Stimulated activated CD4-positive, alpha-beta T cell treated with anti-CD3 and anti-CD28 coated beads, Interleukin-15, amount 100 ng/mL, for 48 hours (primary cell): ENCODE measurements at places on chromosomes 6 and 20.
A peak's percentile ranks its signal among the peaks of the same experiment; 100 is the strongest.

GRCh38 chr20:61505508-61505907 is 253.4 kb downstream of the CDH4 start:
- no peak for DNase-seq

GRCh38 chr20:39897058-39897457 is 792.0 kb downstream of the MAFB start:
- no peak for DNase-seq

DNA sequence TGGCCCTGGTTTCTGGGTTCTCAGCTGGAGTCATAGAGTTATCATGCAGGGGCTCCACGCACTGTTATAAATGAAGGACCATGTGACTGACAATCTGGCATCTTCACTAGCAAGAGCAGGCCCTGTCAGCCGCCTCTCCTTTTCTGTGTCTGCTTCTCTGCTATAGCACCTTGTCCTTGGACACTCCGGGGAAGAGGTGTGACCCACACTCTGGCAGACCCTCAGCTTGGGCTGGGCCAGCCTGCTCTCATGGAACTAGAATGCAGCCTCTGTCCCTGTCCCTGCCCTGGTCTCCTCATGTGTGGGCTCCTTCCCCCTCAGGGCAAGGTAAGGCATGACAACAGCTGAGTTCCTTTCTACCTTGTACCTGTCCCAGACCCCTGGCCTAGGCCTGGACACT is 10.9 kb upstream of the FANCE start:
- DNase-seq = no peak

- no peak for DNase-seq
Observed at GRCh38 chr6:168015482-168016175, 18.2 kb downstream of the KIF25 start.

DNA sequence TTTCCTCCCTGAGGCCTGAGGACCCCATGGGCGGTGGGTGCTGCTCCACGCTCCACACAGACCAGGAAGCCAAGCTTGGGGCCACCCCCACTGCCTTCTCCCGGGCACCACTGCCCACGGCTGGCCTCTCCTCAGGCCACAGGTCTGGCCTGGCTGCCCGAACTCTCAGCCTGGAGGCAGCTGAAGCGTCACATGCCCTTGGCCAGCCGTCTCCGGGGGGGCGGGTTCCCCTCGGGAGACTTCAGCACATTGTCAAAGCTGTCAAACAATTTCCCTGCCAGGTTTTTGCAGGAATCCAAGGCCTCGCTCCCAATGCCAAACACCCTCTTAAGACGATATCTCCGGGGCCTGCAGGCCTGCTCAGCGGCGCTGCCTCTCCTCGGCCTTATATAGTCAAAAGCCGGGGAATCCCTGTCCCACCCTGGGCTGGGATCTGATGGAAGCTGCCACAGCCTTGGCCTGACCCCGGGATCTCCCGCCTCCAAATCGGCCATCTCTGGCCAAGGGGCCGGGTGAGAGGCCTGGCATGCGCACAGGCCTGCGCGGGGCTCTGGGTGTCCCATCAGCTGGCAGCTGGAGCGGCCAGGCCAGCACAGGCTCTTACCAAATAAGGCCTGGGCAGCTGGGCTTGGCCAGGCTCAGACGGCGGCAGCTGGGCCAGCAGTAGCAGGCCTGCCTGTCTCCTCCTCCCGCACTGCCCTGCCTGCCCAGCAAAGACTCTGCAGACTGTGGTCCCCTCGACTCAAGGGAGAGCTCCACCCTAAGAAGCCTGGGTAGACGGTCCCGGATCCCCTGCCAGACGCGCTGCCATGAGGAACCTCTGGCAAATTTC is 49.7 kb downstream of the RBM38 start:
- no peak for DNase-seq

DNA sequence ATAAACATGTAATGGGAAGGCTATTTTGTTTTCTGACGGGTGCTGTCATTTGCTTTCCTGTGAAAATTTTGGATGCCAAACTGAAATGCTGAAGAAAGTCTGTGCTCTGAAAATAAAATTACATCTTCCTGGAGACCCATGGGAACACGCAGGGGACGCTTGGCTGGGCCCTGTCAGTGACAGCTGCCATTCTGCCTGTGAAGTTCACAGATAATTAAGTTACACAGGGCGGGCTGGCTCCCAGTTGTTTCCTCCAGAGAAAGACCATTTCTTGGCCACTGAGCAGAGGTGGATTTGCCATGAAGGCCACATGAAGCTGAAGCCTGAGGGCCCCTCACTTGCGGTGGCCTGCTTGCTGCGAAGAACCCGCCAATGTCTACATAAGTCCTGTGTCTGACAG is 93.5 kb downstream of the TMEM170B start:
- DNase-seq = no peak

GRCh38 chr6:163170294-163170883 is 244.1 kb upstream of the QKI start:
- DNase-seq = peak; percentile 11

DNA sequence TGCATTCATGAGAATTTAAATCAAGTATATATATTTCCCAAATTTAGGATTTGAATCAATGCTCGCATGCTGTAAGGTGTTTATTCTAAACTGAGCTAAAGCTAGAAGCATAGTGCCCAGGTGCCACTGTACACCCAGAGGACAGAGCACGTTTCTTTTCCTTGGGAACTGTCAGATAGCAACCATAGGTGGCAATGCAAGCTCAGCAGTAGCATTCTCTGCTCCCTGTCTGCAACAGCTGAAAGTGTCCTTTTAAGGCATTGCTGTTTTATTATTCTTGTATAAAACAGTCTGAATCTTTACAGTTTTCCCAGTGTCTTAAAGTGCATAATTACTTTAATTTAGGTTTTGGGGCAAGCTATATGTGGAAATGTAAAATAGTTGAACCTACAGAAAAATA is 443.4 kb upstream of the MMS22L start:
- DNase-seq = no peak

GRCh38 chr20:1929460-1929859 is 34.3 kb downstream of the SIRPA start:
- DNase-seq = no peak

DNA sequence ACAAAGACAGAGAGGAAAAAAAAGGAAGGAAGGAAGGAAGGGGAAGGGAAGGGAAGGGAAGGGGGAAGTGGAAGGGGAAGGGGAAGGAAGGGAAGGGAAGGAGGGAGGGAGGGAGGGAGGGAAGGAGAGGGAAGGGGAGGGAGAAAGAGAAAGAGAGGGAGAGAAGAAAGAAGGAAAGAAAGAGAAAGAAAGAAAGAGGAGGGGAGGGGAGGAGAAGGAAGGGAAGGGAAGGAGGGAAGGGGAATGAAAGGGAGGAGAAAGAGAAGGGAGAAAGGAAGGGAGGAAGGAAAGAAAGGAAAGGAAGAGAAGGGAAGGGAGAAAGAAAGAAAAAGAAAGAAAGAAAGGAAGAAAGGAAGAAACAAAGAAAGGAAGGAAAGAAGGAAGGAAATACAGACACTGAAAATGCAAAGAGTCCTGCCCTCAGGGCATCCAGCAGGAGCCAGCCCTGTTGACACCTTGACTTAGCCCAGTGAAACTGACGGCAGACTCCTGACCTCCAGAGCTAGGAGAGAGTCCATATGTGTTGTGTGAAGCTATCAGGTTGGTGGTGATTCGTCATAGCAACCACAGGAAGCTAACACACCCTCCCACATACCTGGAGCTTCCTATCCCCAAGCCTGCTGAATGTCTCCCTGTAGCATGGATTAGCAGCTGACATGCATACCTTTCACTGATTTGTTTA is 58.7 kb upstream of the SULF2 start:
- DNase-seq = no peak

- DNase-seq = no peak
Observed at GRCh38 chr6:125252891-125253290, 48.9 kb downstream of the HDDC2 start.
